Activated T-helper 1 cell treated with anti-CD3 and anti-CD28 coated beads, Interleukin-12 subunit alpha, Interleukin-12 subunit beta, Interleukin-2, Interleukin-4 antibody, amounts not matched to agents 30 ng/mL and 10 ng/mL and 1 ng/mL, durations not matched to agents 14 hours and 24 hours and 36 hours (primary cell): ENCODE measurements at places on chromosomes 6 and 20. TPM values are rescaled to one million over a fixed set of nuclear protein-coding genes. Genes with fewer than 3 reads are reported as not detected.

GRCh38 chr6:139161169-139161568, 26.3 kb downstream of the HECA start:
- H3K27me3 ChIP-seq = no peaks in the 10 kb centered on the region
- peak overlapping the region; percentile 68 for H3K4me3 ChIP-seq
- H3K36me3 ChIP-seq = peaks cover 23% of the 10 kb centered on the region
- H3K27ac ChIP-seq = peak overlapping the region; percentile 97

DNA sequence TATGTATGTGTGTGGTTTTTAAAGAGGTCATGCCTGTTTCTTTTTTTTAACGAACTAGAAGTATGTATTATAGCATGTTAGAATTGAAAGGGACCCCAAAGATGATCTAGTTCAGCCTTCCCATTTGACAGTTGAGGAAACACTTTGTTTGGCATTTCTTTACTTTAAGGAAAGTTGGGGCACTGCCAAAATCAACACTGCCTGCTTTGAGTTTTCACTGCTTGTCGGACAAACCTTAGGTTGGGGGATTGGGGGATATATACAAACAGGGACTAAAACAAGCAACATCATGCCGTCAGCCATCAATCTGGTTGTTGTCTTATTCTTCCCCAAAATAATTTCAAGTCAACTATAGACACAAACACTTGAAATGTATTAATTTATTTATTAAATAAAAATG, 14.1 kb upstream of the CALHM6 start:
- peaks cover 5% of the 10 kb centered on the region for H3K27me3 ChIP-seq
- H3K4me1 ChIP-seq = peaks cover 53% of the 10 kb centered on the region
- no peak overlapping the region for H3K27ac ChIP-seq
- no peak for DNase-seq
- no peak overlapping the region for H3K4me3 ChIP-seq
- H3K36me3 ChIP-seq = peaks cover 3% of the 10 kb centered on the region

GRCh38 chr6:149134511-149134933, 183.0 kb upstream of the TAB2 start:
- no peak overlapping the region for H3K27ac ChIP-seq
- no peaks in the 10 kb centered on the region for H3K27me3 ChIP-seq
- no peak for DNase-seq
- no peak overlapping the region for H3K4me3 ChIP-seq
- H3K36me3 ChIP-seq = peaks cover 20% of the 10 kb centered on the region
- peaks cover 18% of the 10 kb centered on the region for H3K4me1 ChIP-seq

The PKHD1 gene
- not detected in 2 replicates for total RNA-seq
